ENCODE measurements at places on chromosomes 11 and 22.

GRCh38 chr11:2730272-2731129 lies 30.7 kb upstream of the KCNQ1OT1 start:
- no peak for DNase-seq

DNA sequence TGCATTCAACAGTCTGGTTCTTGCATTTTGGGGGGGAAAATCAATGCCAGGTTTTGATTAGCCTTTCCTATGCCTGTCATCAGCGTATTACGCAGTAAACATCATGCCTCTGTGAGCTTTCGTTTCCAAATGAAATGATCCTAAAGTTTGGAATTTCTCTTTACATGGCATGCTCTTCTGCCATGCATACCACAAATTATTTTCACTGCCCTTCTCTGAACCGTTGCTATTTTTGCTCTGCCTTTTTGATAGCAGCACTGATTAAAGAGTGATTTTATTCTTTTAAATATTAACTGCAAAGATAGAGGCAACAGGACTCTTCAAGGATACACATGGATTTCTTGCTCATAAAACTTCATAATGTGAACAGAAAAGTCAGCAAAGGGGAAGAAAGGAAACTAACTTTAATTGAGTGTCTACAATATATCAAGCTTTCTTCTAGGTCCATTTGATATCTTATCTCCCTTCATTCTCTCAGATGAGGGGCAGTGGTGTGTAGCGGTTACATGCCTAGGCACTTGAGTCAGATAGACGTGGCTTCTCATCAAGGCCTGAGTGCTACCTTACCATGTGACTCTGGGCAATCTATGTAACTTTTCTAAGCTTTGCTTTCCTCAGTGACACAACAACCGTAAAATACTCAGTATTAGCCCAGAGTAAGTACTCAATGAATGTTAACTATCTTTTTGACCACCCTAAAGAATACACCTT lies 25.0 kb upstream of the FZD4 start:
- DNase-seq: no peak

DNA sequence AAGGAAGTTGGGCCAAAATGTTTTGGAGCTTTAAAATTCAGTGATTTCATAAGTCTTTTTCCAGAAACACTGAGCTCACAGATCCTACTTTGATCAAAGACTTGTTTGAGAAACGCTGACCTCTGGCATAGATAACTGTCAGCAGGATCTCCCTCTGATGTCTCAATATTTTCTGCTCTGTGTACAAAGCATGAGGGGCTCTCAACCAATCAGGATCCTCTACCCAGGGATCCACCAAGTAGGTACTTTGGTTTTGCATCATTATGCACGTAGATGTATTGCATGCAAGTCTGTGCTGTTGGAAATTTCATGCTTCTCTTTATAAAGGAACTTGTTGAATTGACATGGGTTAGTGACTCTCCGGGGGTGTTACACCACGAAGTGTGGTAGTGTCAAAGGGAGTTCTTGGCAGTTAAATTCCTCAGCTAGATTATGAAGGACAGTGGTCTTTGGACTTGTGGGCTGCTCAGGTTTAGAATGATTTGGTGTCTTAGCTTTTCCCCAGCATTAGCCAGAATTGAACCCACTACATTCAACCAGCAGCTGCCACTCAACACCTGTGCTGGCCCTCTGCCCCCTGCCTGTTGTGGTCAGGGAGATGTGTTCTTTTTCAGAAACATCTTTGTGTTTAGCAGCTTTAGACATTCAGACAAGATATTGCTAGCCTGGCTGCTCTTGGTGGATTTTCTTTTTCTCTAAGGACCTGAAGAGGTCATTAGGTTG lies 1.7 kb upstream of the DIXDC1 start:
- DNase-seq: no peak

DNA sequence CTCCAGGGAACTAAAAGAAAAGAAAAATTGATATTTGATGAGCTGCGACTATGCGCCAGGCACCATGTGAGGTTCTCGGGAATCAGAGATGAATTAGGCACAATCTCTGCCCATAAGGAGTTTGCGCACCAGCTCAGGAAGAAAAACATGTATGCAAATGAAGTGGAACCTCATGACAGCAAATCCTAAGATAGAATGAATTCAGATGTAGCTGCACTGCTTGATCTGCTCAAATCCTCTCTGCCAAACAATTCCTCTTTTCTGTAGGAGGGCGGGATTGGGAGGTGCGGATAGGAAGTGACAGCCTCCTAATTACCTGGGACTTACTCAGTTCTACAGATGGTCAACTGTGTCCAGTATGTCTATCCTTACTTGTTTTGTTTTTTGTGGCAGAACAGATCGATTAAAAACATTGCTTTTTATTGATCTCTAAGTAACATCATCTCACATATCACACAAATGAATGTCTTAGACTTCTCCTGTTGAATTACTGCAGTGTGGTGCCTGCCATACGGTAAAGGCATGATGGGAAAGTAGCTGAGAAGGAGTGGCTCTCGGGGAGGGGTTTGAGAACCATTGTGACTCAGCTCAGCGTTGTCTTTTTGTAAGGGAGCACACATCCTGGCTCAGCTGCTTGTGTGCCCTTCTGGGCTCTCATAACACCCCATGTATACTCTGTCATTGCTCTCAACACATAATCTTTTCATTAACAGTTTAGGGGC lies 13.9 kb downstream of the CRTAM start:
- DNase-seq: no peak

- no peak for DNase-seq
Measured at GRCh38 chr11:77589181-77589520, 602 bp upstream of the AQP11 start.

GRCh38 chr11:128949791-128950454 lies 7.3 kb upstream of the TP53AIP1 start:
- DNase-seq: no peak

- peak; percentile 36 for DNase-seq
Measured at GRCh38 chr22:24230911-24231656, 13.8 kb downstream of the GGT5 start.

DNA sequence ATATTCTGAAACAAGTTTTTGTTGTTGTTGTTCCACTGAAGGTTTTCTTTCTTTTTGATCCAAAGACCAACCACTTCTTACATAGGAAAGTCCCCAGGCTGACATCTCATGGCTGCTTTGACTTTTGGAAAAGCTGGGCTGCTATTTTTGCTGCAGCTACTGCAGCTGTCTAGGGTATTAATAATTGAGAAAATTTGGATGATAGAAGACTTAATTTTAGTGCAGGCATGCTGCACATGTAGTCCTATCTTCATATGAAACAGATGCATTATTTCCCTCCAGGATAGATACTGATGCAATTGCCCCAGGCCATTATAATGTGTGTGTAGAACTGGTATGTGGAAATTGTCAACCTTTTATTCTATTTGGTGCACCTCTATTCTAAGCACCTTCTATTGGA lies 131.4 kb downstream of the NAV2 start:
- no peak for DNase-seq

- no peak for DNase-seq
Measured at GRCh38 chr11:14269692-14270573, 89.0 kb downstream of the RRAS2 start.
